ENCODE measurements at places on chromosomes 7 and 10.

GRCh38 chr10:70937661-70938060 lies 49.3 kb upstream of the PCBD1 start:
- no peak for DNase-seq

DNA sequence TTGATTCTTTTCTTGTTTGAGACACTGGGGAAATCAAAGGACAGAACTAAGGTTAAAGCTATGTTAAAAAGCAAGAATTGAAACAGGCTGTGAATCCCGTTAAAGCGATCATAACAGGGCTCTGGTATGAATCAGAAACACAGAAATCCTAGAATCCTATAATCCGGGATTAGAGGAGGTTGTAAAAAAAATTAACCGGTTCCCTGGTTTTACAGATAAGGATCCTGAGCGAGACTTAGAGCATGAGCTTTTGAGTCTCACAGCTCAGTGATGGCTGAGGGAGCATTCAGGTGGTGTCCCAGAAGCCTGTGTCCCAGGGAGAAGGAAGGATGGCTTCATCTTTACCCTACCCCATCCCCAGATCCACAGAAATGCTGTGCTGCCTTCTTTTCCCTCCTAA lies 461.3 kb downstream of the PAXIP1 start:
- no peak for DNase-seq

- DNase-seq, result peak; percentile 54
Measured at GRCh38 chr7:29337546-29338116, 143.1 kb downstream of the CHN2 start.

DNA sequence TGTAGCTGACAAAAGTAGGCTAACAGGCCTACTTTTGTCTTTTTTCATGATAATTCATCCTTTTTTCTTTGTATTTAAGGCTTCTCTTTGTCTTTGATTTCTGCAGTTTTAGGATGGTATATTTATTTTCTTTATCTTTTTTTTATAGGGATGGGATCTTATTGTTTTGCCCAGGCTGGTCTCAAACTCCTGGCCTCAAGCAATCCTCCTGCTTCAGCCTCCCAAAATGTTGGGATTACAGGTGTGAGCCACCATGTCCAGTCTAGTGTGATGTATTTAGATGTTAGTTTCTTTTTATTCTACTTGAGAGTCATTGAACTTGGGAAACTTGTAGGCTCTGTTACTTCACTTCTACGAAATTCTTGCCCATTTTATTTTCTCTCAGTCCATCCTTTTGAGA lies 35.4 kb downstream of the TRIM24 start:
- DNase-seq, result no peak

DNA sequence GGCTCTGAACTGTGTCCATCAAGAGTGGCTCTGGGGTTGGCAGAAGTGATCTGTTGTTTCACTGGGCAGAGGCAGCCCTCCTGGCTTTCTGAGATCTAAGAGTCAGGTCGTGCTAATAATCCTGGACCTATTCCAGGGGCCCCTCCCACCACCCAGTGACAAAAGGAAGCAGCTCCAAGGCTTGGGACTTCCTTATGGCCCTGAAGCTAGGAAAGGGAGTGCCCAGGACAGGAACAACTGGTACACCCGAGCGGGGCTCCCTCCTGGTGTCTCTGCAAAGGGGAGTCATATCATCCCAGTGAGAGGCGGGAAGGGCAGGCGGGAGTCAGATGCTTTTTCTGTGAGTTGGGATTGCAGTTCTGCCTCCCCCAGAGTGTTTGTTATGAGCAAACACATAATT lies 32.3 kb downstream of the RPS24 start:
- no peak for DNase-seq

- peak; percentile 67 for DNase-seq
Measured at GRCh38 chr7:36777062-36777461, 52.8 kb upstream of the AOAH start.

- no peak for DNase-seq
Measured at GRCh38 chr10:127150136-127150535, 46.3 kb downstream of the INSYN2A start.

- no peak for DNase-seq
Measured at GRCh38 chr10:46293228-46293627, 6.4 kb downstream of the ANTXRL start.

- DNase-seq, result no peak
Measured at GRCh38 chr7:2172311-2173188, 60.2 kb downstream of the MAD1L1 start.

DNA sequence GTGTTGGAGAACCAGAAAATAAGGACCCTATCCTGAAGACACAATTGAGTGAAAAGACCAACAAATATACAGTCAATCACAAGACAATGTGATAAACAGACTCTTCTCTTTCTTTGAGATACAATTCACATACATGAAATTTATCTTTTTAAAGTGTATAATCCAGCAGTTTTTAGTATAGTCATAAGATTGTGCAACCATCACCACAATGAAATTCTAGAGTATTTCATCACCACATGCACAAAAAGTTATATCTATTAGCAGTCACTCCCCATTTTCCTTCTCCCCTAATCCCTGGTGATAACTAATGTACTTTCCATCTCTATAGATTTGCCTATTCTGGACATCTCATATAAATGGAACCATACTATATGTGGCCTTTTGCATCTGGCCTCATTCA lies 8.2 kb upstream of the SORBS1 start:
- no peak for DNase-seq

- no peak for DNase-seq
Measured at GRCh38 chr10:43925793-43926192, 277.1 kb upstream of the ZNF32 start.

GRCh38 chr7:106037489-106038176 lies 74.5 kb downstream of the SYPL1 start:
- no peak for DNase-seq

- DNase-seq, result no peak
Measured at GRCh38 chr7:122827763-122828162, 58.5 kb downstream of the CADPS2 start.

- no peak for DNase-seq
Measured at GRCh38 chr7:155663937-155664336, 19.5 kb downstream of the RBM33 start.

DNA sequence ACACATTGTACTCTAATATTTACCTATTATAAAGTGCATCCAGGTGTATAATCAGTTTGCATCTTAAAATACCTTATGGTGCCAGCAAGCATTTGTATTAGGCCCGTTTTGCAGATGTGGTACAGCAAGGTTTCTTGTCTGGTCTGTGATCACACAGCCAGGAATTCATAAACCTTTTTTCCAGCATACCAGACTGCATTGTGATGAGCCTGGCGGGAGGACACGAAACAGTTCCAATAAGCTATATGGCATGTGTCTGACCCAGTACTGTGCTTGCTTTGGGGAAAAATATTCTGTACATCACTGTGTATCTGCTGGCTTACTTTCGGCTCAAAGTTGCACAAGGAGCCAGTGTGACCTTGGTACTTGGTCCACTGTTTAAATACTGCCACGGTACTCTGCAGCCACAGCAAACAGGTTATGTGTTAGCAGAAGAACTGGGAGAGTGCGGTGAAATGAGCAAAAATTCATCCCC lies 36.3 kb downstream of the CHN2 start:
- DNase-seq, result no peak

- DNase-seq, result peak; percentile 85
Measured at GRCh38 chr7:140397784-140398750, at the start of gene SLC37A3. Gene SLC37A3 (minus strand): TSS chr7:140398530. CDS start chr7:140382526, 16,004 bp downstream.

- no peak for DNase-seq
Measured at GRCh38 chr10:7984325-7984724, 70.2 kb upstream of the GATA3 start.

GRCh38 chr10:46268076-46268881 lies 18.5 kb upstream of the ANTXRL start:
- peak; percentile 56 for DNase-seq

GRCh38 chr7:134781171-134781570 lies 1.7 kb downstream of the CALD1 start:
- DNase-seq, result no peak

GRCh38 chr10:125606414-125607010 lies 76.5 kb downstream of the TEX36 start:
- DNase-seq, result no peak

DNA sequence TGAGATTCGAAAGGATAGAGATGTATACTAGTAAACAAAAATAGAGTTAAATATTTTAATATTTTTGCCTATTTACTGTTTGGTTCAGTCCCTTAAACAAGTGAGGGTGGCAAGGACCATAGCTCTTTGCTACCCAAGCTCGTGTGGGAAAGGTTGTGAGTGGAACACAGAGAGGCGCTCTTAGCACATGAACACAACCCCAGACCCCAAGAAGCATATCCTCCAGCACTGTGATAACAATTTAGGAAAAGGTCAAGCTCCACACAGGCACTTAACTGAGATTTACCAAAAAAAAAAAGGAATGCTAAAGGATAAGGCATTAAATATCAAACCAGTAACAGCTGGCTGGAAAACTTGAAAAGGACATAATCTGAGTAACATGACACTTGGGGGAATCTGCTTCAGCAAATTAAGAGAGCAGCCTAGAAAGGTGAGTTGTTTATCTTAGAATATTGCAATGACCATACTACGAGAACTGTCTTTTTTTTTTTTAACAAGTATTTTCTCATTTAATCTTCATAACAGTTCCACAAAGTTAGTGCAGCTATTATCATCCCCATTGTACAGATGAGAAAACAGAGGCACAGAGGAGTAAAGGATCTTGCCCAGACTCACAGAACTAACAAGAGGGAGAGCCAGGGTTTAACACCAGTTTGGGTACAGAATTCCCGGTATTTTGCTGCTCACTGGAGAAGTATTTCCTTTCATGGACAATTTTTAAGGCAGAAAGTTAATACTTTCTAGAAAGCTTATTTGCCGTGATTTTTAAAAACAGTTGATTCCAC lies 303.5 kb upstream of the AOAH start:
- no peak for DNase-seq

- DNase-seq, result no peak
Measured at GRCh38 chr10:71547876-71548846, 151.4 kb downstream of the CDH23 start.

All from CD4-positive, alpha-beta T cell treated with Interleukin-12 subunit alpha and Interleukin-12 subunit beta, for 1 hour (primary cell).